Smooth muscle cell of bladder (primary cell): ENCODE measurements at places on chromosomes 4 and X. TPM values are rescaled to one million over a fixed set of nuclear protein-coding genes. Genes with fewer than 3 reads are reported as not detected.

SSX3 gene
- not detected in 2 replicates for total RNA-seq

FAM47A gene
- not detected in 2 replicates for total RNA-seq

NXF2B gene
- total RNA-seq: not detected in 2 replicates

ARL13A gene
- total RNA-seq: not detected in 2 replicates

TNIP3 gene
- under 0.01 and 0.28 TPM in 2 replicates for total RNA-seq

PABPC4L gene
- total RNA-seq: 0.14 and 1.5 TPM in 2 replicates

DMP1 gene
- total RNA-seq: not detected in 2 replicates

ATOH1 gene
- not detected in 2 replicates for total RNA-seq

FDCSP gene
- total RNA-seq: not detected in 2 replicates

MSANTD1 gene
- 0.14 and 0.74 TPM in 2 replicates for total RNA-seq

ARMCX4 gene
- total RNA-seq: 4.1 and 4.8 TPM in 2 replicates

SERPINA7 gene
- not detected in 2 replicates for total RNA-seq

DLG3 gene
- total RNA-seq: 16.7 and 20.8 TPM in 2 replicates

GAGE1 gene
- under 0.01 TPM in 1 of 2 replicates, not detected in the other for total RNA-seq

PLS3 gene
- 249 and 338 TPM in 2 replicates for total RNA-seq

HPGD gene
- total RNA-seq: under 0.01 and 0.09 TPM in 2 replicates

GK gene
- 24.3 and 40.1 TPM in 2 replicates for total RNA-seq

HTRA3 gene
- total RNA-seq: 5.8 and 10.4 TPM in 2 replicates

PF4V1 gene
- 51.0 and 75.8 TPM in 2 replicates for total RNA-seq

MAGEC3 gene
- not detected in 2 replicates for total RNA-seq

WAS gene
- total RNA-seq: 0.09 TPM in 1 of 2 replicates, not detected in the other

PAGE1 gene
- not detected in 2 replicates for total RNA-seq

LINC00632 gene
- total RNA-seq: 5.4 and 6.2 TPM in 2 replicates

HEPH gene
- total RNA-seq: 3.1 and 15.1 TPM in 2 replicates

MAGEB4 gene
- total RNA-seq: not detected in 2 replicates

CXCL13 gene
- total RNA-seq: not detected in 2 replicates

BST1 gene
- total RNA-seq: 19.9 and 21.2 TPM in 2 replicates

COL4A6 gene
- 4.2 and 13.4 TPM in 2 replicates for total RNA-seq

HSFX3 gene
- total RNA-seq: not detected in 2 replicates

HSFX4 gene
- total RNA-seq: not detected in 2 replicates

AFF2 gene
- under 0.01 TPM in 1 of 2 replicates, not detected in the other for total RNA-seq

MAGED4 gene
- 43.0 and 45.2 TPM in 2 replicates for total RNA-seq

SATL1 gene
- total RNA-seq: not detected in 2 replicates
